ENCODE measurements at places on chromosomes 5 and 9.

GRCh38 chr5:147481874-147482705 is 27.8 kb downstream of the DPYSL3 start:
- no peak for DNase-seq

- DNase-seq = no peak
Measured at GRCh38 chr5:54616518-54617220, 99.1 kb downstream of the SNX18 start.

DNA sequence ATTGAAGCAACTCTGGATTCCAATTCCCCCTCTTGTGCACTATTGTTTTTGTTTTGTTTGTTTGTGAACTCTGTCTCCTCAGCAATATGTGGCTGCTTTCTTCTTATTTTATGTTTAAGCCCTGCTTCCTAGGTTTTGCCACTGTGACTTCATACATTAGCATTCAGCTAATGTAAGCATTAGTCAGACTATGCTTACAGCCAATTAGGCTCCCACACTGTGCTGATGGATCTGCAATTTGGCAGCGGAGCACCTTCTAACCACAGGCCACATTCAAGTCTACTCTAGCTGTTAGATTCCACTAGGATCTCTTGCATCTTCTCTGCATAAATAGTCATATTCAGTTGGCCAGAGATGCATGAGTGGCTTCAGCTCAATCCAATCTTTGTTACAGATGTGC is 9.6 kb upstream of the BICD2 start:
- DNase-seq = no peak

DNA sequence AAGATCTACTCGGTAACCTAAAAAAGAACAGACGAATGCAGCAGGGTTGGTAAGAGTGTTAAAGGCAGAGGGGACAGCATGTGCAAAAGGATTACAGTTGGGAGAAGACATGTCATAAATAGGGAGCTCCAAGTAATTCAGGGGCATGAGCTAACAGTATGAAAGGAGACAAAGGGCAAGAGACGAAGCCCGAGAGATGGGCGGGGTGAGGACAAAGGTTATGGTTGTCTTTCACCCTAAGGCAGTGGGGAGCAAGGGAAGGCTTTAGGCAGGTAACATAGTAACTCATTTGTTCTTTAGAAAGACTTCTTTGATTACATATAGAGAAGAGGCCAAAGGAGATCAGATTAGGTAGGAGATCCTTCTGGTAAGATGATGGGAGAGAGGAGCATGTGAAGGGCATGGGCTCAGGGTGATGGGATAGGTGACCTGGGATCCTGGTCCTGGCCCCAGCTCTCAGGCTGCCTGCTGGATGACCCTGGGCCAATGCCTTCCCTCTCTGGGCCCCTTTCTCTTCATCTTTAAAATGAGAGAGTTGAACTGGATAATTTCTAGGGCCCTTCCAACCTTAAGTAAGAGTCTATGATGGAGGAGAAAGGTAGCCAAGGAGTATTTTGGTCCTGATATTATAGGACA is 19.5 kb downstream of the MORN5 start:
- DNase-seq = no peak

- no peak for DNase-seq
Measured at GRCh38 chr5:36457511-36458270, 148.7 kb upstream of the SLC1A3 start.

DNA sequence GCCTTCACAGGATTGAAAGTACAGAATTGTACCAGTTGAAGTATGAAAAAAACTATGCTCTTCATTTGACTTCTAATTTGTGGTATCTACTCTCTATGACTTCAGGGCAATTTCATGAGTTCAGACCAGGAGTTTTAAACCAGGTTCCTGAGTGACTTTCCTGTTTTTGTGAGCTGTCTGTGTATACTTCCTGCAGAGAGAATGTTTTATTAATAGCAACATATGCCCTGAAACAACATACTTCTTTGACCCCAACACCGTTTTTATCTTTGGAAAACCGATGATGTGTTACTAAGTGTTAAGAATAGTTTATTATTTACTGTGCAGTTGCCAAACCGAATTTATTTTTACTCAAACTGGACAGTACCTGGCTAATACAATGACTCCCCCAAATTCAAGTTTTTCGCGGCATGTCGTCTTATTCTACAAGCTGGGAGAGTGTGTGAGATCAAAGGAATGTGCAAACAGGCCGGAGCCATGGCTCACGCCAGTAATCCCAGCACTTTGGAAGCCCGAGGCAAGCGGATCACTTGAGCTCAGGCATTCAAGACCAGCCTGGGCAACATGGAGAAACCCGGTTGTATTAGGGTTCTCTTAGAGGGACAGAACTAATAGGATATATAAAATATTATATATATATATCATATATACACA is 58.7 kb upstream of the ERBIN start:
- DNase-seq = no peak

GRCh38 chr5:2207416-2208238 is 324.9 kb upstream of the IRX4 start:
- DNase-seq = no peak

DNA sequence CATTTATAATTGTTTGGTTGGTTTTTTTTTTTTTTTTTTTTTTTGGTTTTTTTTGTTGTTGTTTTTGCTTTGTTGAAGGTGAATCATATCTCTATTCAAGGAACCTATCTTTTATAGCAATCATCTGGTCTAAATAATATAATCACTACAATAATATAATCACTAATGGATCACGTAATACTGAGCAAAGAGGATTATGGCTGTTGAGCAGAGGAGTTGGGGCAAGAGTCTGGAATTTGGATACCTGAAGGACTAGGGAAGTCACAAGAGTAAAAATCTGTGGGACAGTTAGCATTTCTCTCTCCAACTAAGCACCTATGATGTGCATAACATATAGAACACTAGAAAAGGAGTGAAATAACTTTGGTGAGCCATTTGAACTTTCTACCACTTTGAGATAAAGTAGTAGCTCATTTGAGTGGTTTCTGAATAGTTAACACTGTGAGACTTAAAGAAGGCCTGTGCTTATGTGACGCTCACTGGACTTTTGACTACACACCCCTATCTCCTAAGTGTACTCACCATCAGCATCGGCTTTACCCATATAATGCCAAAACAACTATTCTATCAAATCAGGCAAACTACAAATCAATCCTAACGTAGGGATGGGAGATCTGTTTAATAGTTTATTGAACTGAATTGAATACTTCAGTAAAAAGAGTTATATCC is 564.9 kb upstream of the TUSC1 start:
- no peak for DNase-seq

GRCh38 chr5:131245948-131246347 is 17.9 kb upstream of the CDC42SE2 start:
- DNase-seq = no peak

- DNase-seq = no peak
Measured at GRCh38 chr9:137314561-137315560, 12.8 kb upstream of the NRARP start.

DNA sequence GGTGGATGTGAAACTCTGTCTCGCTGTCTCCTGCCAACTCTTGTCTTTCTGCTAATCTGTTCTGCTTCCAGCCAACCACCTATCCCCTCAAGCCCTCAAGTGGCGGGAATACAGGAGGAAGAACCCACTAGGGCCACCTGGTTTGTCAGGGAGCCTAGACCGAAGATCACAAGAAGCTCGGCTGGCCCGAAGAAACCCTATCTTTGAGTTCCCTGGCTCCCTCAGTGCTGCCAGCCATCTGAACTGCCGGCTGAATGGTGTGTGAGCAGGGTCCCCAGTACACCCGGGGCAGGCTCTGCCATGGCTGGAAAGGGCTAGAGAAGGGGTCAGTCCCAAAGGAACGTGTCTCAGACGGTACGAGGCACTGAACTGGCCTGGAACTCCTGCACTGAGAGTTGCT is 49.2 kb upstream of the TESK1 start:
- DNase-seq = no peak

DNA sequence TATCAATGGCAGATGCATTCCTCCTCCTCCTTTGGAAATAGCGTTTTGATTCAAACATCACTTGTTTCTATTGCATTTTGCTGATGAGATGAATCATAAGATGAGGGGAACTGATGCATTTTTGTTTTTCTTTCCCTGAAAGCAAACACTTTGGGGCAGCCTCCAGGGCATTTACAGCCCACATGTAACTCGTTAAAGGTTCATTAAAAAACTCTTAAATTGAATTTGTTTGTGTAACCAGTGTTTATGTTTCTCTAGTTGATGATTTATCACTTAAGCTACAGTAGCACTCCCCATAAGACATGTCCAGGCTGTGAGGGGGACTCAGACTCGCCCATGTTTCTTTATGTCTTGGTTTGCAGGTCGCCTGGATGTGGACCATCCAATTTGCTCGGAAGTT is 246.1 kb upstream of the ANKH start:
- DNase-seq = no peak

- DNase-seq = no peak
Measured at GRCh38 chr9:26604076-26604662, 288.4 kb downstream of the CAAP1 start.

GRCh38 chr5:91312698-91313097 is 70.4 kb downstream of the ARRDC3 start:
- no peak for DNase-seq

DNA sequence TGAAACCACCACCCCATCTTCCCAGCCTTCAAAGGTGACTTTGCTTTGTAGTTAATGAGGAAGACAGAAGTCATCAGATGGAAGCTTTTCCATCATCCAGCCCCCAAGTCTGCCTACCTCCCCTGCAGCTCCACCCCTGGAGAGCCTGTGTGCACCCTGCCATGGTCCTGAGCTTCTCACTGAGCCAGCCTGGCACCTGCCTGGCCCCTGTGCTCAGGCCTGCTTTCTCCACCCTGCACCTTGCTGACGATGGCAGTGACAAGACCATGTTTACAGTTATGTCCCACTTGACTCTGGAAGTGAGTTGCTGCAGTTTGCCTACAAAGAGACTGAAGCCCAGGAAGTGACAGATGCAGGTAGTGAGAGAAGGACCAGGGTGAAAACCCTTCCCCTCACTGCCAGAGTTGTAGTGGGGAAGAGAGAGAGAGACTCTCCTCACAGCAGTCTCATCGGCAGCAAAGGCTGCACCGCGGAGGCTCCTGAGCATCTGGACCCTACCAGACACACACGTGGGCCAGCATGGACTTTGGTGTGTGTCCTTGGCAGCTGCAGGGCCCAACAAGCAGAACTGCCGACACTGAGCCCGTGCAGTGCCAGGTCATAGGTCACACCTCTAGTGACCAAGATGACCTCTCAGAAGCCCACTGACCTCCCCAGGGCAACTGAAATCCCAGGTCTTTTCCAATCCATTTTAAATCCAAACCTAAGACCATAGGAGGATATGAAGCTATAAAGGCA is 107.1 kb downstream of the CACNA1B start:
- DNase-seq = no peak

DNA sequence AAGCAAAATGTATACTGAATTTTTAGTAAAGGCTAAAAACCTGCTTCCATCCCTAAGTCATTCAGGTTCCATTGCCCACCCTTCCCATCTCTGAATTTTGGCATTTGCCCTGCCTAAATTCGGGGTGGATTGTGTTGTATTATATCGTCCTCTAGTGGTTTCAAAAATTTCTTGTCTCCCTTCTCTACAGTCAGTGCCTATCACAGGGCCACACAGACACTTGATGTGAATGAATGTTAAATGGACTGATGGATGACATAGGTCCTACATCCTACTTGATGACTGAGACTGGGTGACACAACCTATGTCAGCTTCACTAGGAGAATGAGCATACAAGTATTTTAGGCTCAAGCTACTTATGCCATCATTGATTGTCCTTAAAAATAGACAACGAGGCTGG is 45.6 kb upstream of the SLC30A5 start:
- DNase-seq = peak; percentile 58

DNA sequence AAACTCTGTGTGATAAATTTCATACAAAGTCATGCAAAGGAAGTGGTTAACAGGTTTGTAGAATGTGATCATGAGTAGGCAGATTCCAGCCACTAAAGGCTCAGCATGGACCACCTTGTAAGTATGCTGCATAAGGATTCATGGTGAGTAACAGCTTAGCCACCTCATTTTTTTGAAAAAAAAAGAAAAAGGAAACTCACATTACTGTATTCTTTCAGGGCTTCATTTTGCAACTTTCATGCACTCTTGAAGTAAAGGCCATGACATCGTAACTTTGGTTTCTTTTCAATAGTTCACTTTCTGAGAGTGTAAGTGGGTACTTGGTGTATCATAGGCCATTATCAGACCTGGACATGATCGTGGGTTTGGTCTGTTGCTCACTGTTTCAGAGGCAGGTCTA is 175.1 kb downstream of the PCSK1 start:
- no peak for DNase-seq

DNA sequence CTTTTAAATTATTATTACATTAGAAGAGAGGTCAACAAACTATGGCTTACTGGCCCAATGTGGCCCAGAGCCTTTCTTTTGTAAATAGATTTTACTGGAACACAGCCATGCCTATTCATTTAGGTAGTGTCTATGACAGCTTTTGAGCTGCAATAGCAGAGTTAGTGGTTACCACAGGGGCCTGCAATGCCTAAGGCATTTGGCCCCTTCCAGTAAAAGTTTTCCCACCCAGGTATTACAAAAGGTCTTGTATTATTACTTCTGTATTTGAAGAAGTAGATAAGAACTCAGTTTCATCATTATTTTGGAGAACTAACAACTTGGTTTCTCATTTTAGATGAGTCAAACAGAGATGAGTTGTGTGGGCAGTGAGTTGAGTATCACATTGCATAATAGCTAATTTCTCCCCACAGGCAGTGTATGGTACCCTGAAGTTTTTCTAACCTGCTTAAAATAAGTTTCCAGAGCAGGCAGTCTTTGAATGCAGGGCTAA is 9.5 kb downstream of the MTRR start:
- DNase-seq = no peak

- DNase-seq = no peak
Measured at GRCh38 chr9:137380171-137380570, 42.8 kb downstream of the EXD3 start.

GRCh38 chr9:69174616-69175463 is 763 bp downstream of the TJP2 start:
- DNase-seq = peak; percentile 22

DNA sequence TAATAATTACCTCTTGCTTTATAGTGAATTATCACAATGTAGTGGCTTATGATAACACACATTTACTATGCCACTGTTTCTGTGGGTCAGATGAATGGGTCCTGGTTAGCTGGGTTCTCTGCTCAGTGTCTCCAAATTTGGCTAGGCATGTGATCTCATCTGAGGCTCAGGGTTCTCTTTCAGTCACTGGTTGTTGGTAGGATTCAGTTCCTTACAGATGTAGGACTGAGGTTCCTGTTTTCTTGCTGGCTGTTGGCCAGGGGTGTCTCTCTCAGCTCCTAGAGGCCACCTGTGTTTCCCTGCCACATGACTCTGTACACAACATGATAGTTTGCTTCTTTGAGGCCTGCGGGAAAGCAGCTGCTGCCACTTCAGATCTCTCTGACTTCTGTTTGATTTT is 7.1 kb downstream of the NFX1 start:
- DNase-seq = peak; percentile 43
